ENCODE measurements at places on chromosomes 2 and 18. TPM values are rescaled to one million over a fixed set of nuclear protein-coding genes. Genes with fewer than 3 reads are reported as not detected.

The ASPRV1 gene
- not detected for polyA plus RNA-seq

The WNT10A gene
- not detected for polyA plus RNA-seq

The ST6GAL2 gene
- polyA plus RNA-seq = 15.0 TPM

The GALNT3 gene
- polyA plus RNA-seq = not detected
